NCI-H82 (cell line): ENCODE measurements at places on chromosomes 13 and 19.

DNA sequence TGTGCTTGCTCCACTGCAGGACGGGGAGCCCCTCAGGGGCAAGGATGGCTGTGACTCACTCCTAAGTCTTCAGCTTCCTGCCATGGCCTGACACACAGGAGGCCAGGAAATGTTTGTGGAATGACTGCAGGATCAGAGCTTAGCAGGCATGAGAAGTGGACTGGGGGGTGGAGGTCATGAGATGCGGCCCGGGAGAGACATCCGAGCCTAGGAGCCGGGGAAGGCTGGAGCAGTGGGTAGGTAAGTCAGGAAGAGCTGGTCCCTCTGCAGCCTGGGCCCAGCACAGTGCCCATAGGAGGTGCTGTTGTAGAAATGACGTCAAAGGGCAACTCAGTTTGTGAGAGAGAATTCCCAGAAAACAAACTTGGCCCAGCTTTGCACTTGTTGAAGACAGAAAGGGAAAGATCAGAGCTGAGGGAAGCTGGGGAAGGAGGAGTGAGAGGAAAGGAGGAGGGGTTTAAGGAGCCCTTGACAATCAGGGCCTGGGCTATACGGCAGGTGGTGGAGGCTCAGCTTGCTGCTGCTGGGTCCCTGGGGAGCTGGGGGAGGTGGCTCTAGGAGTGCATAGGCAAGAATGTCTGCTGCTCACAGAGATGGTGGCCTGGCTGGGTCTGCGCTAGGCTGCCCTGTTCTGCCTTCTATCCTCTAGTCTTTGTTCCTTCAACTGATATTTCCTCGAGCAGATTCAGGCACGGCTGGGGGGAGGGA is 18.5 kb downstream of the POU2F2 start:
- DNase-seq = peak; percentile 99

DNA sequence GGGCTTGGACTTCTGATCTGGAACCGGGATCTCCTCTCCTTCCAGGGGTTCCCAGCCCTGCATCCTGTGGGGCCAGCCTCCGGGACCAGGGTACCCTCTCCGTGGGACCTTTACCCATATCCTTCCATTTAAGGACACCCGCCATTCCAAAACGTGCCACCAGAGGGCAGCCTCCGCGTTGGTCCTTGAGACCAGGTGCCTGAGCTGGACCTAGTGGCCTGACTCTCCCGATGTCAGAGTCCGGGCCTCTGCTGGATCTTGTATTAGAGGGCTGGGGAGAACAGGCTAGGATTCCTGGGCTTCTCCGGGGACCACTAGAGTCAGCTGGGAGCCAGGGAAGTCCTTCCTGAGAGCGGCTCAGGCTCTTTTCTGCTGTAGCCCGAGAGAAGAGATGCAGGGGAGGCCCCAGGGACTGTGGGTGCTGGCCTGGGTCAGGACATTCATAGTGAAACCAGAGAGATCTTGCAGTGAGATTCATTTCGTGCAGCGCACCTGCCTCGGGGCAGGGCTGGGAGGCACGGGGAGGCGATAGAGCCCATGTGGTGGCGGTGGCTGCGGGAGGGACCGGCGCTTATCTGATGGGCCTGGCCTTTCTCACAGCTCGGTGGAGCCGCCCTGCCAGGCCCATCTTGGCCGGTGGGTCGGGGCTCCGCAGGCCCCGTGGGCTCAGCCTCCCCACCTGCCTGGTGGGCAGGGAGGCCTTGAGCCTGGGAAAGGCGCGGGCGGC is 9.8 kb upstream of the SLC7A10 start:
- peak; percentile 89 for DNase-seq

DNA sequence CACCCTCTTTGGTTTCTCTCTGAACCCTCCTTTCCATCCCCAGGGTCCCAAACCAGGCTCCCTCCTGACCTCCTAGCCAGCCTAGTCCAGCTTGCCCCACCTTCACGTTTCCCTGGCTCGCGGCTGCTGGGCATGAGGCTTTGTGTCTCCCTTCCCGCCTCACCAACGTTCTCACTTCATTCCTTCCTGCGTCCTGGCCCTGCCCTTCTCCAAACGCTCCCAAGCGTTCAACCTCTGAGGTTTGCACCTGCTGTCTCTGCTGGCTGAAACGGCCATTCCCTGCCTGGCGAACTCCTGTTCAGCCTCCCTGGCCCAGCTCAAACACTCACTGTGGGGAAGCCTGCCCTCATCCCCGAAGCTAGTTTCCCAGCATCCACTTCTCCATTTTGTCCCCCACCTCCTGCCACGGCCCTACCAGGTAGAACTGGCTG is 12.4 kb downstream of the EPS8L1 start:
- no peak for DNase-seq

GRCh38 chr13:44197791-44198770 is 175.5 kb upstream of the SERP2 start:
- no peak for DNase-seq

DNA sequence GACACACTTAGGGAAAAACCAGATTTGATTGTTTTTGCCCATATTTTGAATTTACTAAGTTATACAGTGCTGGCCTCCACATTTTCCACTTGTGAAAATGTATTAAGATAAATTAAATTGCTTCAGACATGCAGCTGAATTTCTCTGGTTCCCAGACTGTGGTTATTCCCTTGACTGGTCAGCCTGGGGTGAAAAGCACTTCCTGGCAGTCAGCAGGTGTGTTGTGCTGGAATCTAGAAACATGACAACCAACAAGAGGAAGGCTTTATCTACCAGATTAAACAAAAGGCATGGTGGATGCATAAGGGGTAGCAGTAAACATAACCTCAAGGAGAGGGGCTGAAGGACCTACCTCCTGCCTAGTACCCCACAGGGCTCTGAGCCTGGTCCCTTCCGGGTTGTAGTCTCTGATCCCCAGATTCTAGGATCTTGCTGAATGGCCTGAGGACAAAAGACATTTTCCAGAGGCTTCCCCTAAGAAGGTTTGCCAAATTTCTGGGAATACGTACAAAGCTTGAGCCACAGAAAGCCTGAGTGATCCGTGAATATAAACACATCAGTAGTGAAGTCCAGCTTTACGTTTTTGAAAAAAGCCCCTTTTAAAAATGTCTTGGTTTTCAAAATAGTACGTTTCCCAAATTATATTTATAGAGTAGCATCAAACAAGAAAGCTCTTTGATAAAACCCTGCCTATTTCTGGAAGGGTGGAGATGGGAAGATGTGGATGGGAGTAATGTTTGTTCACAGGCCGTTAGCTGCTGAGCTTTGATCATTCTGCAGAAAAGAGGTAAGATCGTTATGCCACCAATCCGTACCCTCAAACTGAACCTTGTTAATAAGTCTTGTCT is 133.4 kb downstream of the LACC1 start:
- DNase-seq = no peak

DNA sequence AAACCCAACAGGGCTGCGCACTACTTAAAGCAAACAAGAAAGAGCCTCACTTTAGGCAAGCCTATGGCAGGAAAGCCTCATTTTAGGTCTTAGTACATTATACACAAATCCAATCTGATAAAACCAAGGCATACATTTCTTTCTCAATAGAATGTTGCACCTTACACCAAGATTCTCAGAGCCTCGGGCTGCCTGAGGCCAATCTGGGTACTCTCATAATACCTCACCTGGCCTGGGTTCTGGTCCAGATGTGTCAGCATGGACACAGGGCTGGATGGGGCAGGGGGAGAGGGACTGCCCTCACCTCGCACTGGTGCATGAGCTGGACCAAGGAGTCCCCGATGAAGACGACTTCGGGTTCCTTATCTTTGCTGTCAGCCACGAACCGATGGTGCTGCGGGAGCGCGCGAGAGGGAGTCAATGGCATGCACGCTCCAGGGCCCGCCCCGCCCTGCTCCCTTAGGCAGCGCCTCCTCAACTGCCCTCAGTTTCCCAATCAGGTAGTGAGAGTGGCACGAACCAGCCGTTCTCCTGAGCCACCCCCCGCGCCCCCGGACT is at the start of gene PRR19:
Gene PRR19 (plus strand): TSS at position 487 of the 558 bp plus-strand sequence. CDS start 7,453 bp downstream, outside the sequence.
- DNase-seq = peak; percentile 63

DNA sequence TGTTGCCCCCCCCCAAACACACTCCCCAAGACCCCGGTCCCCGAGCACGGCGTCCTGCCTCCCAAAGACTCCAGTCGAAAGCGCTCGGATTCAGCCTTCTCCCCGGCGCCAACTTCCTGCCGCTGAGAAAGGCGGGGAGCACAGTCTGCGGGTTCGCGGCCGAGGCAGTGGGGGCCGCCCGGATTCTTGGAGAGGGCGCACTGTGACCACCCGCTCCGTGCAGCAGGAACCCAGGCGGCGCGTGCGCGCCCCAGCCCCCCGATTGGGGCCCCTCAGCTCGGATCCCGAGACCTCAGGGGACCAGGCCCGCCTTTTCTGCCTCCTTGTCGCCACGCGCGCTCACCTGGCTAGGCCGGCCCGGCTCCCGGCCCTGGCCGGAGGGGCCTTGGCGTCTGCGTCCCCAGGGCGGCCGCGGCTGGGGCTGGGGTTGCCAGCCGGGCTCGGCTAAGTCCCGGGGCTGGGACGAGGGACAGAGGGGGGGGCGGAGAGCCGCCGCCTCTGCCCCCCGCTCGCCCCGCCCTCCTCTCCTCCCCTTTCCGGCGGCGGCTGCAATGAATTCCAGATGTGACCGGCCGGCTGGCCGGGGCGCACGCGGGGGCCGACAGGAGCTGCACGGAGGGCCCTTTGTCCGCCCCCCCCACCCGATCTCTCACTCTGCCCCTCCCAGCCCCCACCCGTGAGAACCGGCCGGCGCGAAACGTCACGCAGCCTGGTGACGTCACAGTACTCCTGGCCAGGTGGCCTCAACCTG is at the start of gene S1PR2:
Gene S1PR2 (minus strand): TSS at position 471 of the 751 bp plus-strand sequence. CDS start 6,426 bp downstream, outside the sequence.
- peak; percentile 76 for DNase-seq
